ENCODE measurements at places on chromosomes 3 and 15.

- no peak for DNase-seq
Observed at GRCh38 chr3:131705558-131706051, 202.8 kb upstream of the MRPL3 start.

DNA sequence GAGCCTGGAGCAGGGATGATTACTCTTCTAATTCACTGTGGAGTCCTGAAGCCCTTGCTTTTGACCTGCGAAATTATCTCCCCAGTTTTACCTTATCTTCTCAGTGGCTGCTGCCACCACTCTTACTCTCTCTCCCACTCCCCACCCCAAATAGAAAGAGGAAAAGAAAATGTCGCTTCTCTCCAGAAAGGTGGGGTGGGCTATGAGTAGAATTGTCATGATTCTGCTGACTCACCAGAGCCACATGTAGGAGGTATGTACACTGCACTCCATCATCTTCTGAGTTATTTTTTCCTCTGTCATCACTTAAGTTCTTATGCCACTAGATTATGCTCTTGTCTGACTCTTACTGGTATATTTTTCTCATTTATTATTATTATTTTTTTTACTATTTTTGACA lies 43.9 kb upstream of the TMEM158 start:
- no peak for DNase-seq

DNA sequence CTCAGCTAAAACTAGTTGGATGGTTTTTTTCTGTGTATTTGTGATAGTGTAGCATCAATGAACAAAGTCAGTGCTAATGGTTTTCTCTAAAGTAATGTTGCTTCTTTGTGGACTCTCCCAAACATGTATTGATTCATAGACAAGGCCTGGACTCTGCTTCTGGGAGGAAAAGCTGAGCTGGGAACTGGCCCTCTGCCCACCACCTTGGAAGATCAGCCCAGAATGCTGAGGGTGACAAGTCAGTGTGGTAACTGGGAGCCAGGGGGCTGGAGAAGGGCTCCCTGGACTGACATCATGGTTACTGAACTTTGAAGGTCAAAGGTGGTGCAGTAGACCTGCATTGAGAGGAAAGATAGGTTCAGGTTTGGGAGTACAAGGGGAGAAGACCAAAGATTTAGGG lies 3.0 kb downstream of the ARHGAP31 start:
- no peak for DNase-seq

DNA sequence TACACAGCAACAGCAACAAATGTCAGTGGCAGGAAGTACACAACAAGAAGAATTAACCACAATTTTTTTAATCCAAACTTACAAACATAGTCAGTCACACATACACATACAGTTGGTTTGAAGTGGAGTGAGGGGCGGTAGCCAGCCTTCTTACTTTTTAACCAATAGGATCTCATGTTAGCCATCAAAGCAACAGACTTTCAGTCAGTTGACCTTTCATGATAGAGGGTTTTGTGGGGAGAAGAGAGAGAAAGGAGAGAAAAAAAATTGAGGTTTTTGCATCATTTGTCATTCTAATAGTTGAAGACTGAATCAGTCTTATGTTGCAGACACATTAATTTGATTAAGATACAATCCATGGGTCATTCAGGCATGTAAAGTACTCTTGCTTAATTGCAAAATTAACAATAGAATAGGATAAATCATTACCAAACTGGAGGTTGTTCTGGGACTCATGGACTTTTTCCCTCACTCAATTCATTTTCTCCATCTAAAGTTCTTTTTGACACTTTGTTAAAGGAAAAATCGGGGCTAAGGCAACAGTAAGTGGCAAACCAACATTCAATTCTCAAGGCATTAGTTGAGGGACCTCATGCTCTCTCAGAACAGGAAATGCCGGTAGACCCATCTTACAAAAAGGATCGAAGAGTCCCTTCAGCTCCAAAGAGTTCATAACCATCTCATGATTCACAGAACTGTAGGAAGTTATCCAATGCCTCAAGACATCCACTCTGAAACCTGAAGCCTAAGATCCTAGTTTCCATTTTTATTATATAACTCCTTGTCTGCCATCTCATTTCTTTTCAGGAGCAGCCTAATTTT lies 159.5 kb upstream of the LPP start:
- DNase-seq = no peak

DNA sequence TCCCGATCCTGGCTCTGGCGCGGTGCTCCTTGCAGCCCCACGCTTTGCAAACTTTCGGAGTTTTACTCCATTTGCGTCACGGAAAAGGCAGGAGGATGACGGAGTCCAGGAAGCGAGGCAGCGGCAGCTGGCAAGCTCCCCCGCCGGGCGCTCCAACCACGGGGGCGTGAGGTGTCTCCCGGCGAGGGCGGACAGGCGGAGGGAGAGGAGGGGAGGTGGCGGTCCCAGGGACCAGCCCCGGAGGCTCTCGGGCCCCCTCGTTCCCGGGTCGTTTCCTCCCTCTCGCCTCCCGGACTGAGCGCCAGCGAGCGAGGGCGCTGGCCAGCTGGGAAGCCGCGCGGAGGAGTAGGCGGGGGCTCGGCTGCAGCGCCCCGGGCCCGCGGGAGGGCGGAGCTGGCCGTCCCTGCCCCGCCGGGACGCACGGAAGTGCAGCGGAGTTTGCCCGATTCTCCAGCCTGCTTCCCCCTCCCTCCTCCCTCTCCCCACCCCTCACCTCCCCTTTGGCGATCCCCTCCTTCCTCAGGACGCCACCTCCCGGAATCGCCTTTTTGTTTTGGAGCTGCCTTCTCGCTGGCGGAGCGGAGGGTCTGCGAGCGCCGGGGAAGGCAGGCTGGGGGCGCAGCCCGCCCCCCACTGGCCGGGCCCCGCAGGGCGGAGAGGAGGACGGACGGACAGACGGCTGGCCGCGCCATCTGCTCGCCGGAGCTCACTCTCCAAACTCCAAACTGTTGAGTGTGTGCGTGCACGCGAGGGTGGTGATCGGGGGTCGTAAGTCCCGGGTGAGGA lies at the start of gene SNX33:
Gene SNX33 (plus strand): TSS at position 543 of the 786 bp plus-strand sequence. CDS start 1,191 bp downstream, outside the sequence.
- DNase-seq = peak; percentile 57

- DNase-seq = no peak
Observed at GRCh38 chr3:63508771-63509170, 143.7 kb upstream of the SNTN start.

DNA sequence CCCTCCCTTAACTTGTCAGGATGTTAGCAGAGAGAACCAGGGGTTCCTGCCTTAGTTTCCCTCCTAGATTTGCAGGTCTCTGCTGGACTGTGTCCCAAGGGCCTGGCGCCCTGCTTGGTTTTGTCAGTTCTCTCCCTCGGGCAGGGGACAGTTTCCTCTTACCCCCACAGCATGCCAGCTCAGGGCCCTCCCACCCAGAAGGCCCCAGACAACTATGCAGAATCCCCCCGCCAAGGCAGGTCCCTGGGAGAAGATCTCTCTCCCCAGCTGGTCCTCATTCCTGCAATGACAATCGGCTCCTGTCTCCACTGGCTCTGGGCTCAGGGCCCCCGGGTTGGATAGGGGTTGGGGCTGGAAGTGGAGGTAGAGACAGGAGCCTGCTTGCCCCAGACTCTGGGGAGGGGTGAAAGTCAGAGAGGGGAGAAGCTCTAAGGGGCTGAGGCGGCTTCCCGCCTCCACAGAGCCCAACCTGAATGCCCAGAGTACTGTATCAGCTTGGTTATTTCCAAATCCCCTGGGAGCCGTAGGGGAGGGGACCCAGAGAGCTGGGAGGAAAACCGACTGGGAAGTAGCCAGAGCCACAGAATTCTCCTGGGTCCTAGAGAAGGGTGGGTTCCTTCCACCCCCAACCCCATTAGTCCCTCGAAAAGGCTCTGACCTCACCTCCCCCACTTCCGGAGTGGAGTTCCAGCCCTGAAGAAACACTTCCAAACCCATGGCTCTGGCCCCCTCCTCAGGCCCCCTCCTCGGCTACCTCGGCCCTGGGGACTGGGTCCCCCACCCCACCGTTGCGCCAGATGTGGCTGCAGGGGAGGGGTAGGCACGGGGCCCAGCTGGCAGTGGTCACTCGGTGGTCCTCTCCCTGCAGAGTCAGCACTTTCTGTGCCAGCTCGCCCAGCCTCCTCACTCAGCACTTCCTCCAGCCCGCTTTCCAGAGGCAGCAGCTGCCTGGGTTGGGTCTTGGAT lies 3.8 kb upstream of the LOXL1 start:
- no peak for DNase-seq

DNA sequence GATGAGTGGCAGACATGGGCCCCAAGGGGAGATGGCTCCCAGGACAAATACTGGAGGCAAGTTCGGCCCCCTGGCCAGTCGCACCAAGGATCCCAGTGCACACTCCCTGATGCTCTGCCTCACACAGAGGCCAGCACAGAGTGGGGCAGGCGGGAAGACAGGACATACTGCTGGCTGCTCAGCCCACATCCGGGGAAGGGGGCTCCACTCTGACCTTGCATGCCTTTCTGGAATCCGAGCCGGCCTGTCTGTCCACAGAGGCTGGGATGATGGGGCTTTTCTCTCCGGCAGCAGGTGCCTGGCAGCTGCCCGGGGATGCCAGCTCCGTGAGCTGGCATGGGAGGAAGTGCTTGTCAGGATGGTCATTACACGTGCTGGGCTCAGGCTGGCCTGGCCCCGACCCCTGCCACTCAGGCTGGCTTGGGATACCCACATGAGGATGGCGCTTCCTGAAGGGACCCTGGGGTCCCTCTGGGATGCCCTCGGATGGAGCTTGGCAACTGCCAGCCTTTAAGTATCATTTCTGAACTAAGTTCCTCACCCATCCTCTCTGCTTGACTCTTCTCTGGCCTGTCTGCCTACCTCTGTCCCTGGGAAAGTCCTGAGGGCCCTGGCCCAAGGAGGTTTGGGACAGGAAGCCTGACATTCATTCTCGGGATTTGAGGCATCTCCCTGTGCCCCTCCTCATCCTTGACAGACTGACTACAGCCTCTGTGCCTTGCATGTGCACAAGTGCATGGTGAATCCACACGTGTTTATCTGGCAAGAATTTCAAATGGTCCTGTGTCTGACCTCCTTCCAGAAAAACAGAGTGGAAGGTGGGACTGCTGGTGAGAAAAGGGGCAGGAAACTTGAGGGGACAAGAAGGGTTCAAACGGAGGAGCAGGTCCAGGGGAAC lies 46.5 kb downstream of the EXOG start:
- DNase-seq = no peak

DNA sequence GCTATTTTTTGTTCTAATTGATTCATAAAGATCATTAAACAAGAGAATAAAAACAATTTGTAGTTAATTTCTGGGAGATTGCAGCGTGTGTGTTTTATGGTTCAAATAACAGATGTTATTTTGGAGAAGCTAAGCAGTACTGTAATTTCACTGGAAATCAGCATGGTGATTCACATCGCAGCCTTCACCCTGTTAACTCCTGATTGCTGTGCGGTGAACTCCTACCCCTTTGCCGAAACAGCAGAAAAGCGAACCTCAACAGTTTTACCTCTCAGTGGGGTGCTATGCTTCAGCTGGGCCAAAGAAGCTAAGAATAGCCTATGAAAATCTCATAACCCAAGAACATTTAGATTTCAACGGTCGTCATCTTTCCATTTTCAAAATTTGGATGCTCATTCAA lies 441.5 kb upstream of the RARB start:
- no peak for DNase-seq

GRCh38 chr3:23867400-23867799 lies 49.4 kb downstream of the NKIRAS1 start:
- DNase-seq = no peak

DNA sequence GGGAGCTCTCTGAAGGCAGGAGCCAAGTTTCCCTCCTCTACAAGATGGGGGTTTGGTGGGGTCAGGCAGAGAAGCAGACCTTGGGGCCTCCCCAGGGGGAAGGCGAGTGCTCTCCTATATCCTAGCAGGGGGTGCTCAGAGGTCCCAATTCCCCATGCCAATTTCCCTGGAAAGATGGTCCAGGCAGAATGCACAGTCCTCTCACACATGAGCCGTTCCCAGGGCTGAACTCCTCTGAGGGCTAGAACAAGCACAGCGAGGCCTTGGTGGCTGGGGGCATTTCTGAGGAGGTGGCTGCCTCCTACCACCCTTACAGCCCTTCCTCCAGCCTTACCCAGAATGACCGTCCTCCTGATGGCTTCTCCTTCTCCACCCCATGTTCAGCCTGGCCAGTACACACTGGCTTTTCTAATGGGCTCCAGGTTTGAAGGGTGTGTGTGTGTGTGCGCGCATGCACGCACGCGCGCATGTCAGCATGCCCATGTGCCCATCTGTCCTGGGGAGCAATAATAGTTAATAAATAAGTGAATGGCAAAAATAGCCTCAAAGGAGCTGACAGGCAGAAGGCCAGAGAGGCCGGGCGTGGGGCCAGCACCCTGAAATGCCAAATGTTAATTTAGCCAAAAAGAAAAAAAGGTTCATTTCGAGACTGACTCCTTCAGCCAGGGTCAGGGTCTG lies 24.4 kb downstream of the ADCY5 start:
- DNase-seq = no peak

- DNase-seq = no peak
Observed at GRCh38 chr15:78302579-78303312, 3.3 kb upstream of the SKIC8 start.

DNA sequence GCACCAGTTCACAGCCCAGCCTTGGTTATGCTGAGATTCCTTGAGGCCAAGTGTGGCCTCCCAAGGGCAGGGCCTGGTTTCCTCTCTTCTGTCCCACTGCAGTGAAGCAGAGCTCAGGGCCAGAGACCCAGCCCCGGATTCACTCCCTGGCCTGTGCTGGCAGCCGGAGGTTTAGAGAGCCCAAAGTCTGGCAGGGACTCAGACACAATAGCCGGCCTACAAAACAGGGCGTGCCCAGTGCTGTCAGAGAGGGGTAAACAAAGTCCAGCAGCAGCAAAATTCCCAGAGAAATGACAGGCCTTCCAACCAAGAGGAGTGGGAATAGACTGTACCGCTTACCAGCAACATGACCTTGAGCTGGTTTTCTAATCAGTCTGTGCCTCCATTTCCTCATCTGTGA lies 14.0 kb downstream of the VIPR1 start:
- DNase-seq = no peak

- DNase-seq = no peak
Observed at GRCh38 chr3:188978421-188979171, 193.2 kb upstream of the TPRG1 start.

GRCh38 chr3:97928986-97929385 lies 43.2 kb downstream of the RIOX2 start:
- no peak for DNase-seq

DNA sequence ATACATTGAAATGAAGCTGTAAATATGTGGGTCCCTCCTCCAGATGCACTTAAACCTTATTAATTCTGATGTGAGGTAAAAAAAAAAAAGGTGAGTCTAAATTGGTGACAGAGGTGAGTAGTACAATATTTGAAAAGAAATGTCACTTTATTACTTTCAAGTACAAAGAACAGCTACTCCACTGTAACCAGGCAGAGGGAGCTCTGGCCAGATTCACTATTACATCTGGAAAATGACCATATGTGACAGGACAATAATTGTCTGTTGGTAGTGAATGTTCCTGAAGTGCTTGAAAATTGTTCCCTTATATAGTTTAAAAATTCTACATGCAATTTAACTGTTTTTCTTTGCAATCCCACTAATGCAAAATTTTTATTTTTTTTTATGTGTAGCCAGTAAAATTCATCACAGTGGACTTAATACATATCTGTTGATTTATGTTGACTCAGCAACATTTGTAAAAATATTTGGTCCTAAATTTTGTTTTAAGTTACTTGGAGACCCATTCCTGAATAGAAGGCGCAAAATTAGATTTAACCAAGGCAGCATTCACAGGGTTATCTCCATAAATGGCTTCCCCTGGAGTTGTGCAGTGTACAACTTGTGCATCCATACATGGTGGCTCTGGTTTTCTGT lies 231.9 kb upstream of the TBC1D5 start:
- DNase-seq = no peak
